SK-MEL-5 (cell line): ENCODE measurements at places on chromosomes 2 and 18. TPM values are rescaled to one million over a fixed set of nuclear protein-coding genes. Genes with fewer than 3 reads are reported as not detected.

The FAP gene
- 0.37 and 2.3 TPM in 2 replicates for total RNA-seq

GRCh38 chr2:79389481-79389880 is 123.4 kb upstream of the CTNNA2 start:
- peak; percentile 88 for DNase-seq

DNA sequence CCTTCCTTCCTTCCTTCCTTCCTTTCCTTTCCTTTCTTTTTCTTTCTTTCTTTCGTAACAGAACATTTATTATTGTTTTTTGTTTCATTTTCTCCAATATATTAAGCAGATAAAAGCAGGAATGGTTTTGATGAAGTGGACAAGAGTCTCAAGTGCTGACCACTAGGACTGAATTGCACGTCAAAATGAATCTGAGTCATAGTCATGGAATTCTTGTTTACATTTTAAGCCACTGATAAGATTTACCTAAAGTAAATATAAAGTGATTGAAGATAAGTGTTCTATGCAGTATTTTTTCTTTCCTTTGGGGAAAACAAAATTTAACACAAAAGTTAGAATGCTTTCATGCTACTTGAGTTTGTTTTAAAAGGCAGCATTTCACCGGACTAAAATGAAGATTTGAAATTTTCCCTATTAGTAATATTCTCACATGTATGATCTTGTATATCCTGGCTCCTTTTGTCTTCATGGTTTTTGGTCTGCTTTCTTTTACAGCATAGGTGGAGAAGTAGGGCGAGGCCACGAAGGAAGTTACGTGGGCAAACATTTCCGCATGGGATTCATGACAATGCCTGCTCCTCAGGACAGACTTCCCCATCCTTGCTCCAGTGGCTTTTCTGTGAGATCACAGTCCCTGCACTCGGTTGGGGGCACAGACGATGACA is 113.5 kb downstream of the NYAP2 start:
- DNase-seq = no peak

DNA sequence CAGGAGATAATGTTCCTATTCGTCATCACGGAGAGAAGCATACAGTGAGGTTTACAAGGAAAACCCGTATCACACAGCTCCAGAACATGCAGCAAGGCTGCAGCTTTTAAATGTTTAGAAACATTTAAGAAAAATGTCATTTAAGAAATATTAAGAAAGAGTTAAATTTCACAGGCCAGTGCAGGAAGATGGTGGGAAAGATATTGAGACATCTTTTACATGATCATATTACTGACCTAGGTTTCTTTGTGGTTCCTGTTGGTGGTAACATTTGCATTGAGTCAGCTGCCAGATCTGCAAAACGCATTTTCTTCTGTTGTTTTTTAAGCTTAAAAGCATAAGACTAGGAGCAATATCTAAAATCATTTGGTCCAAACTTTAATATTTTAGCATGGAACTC is 44.9 kb downstream of the CPO start:
- no peak for DNase-seq
